ENCODE measurements at places on chromosomes 5 and 9.

- DNase-seq = peak; percentile 57
Measured at GRCh38 chr5:62779010-62779422, 200.4 kb downstream of the LRRC70 start.

DNA sequence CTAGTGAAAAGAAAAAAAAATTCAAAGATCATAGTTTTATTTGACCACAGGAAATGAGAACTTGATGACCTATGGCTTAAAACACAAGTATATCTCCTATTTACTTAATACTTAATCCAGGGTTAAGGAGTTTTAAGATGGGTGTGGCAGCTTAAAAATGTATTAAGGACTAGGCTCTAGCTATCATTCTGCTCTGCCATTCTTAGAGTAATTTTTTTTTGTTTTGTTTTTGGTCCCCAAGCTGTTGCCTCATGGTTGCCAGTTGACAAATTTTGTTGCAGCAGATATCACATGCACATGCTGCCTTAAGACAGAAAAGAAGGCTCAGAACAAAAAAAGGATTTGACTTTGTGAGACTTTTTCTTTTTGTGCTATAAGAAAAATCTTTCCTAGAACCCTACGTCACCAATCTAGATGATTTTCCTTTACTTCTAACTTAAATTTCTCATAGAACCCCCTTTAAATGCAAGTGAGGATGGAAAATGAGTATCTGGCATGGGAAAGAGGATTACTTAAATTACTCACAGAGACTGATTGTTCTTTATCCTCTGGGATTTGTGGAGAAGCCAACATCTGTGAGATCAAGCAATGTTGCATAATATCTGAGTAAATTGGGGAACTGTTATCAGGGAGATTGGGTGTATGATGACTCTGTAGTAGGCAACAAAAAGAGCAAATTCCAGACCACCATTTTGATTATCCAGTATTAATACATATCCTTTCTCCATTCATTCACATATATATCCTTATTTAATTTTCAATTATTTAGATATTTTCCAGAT lies 364.7 kb upstream of the CD180 start:
- DNase-seq = no peak

DNA sequence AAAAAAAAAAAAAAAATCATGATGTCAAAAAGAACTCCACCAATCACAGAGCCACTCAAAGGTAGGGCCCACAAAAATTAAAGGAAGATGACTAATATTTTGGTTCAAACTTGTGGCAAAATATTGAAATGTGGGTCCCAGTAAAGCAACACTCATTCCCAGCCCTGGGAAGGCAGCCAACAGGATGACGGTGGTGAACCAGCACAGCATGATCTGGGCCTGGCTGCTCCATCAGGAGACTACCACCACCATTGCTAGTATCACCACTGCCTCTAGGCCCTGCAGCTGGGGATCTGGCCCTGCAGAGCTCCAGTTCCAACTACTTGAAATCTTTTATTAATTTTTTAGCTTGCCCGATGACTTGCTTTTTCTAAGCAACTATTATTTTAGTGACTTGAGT lies 206.8 kb upstream of the ITGA1 start:
- DNase-seq = peak; percentile 91

DNA sequence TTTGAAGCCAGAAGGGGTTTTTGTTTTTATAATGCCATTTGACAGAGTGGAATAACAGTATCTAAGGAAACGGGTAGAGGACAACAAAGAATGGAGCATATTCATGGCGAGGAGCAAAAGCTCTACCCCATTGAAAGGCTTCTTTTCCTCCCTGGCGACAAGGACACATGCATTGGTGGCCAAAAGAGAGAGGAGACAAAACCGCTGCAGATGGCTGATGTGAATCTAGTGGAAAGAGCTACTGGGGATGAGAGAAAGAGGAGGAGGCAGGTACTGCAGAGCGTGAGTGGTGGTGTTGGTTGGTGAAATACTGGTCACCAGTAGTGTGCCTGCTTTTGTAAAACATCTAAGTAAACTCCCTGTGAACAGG lies 491 bp downstream of the APC start:
- DNase-seq = no peak

Measured in bronchial epithelial cell (primary cell).